ENCODE measurements at places on chromosomes 1 and 21.

DNA sequence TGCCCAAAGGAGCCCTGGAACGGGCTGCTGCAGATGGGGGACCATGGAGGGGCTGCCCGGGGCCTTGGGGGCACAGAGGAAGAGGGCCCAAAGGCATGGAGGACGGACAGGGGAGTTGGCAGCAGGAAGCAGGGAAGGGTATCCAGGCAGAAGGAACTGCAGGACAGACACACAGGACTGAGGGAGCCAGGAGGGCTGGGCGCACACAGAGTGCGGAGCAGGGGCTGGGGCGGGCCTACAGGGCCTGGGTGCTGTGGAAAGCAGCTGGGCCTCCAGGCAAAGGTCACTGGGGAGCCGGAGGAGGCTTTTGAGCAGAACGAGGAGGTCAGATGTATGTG, 28.1 kb downstream of the KRTAP10-1 start:
- DNase-seq, result no peak

GRCh38 chr1:81490614-81491013, 310.1 kb upstream of the ADGRL2 start:
- DNase-seq, result no peak

- no peak for DNase-seq
Observed at GRCh38 chr1:107378866-107379265, 238.0 kb downstream of the NTNG1 start.

GRCh38 chr1:6343506-6344405, 49.8 kb downstream of the ACOT7 start:
- DNase-seq, result peak; percentile 86

- no peak for DNase-seq
Observed at GRCh38 chr1:232440325-232441035, 189.5 kb downstream of the SIPA1L2 start.

- no peak for DNase-seq
Observed at GRCh38 chr1:6392809-6393399, 663 bp downstream of the ACOT7 start.

DNA sequence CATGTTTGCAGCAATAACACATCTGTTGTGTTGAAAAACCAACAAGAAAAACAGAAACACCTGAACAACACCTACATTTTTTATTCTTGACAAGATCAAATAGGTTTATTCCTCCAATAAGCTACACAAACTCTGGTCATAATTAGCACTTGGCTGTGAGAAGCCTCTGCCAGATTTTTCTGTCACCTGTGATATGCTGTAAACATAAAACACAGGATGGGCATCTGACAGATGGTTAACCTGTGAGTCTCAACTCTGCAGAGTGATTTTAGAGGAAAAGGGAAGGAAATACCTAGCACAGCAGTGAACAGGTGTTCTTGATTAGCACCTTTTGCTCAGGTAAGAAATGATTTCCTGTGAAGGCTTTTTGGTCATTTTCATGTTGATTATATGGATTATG, 175.4 kb upstream of the COA6 start:
- no peak for DNase-seq

DNA sequence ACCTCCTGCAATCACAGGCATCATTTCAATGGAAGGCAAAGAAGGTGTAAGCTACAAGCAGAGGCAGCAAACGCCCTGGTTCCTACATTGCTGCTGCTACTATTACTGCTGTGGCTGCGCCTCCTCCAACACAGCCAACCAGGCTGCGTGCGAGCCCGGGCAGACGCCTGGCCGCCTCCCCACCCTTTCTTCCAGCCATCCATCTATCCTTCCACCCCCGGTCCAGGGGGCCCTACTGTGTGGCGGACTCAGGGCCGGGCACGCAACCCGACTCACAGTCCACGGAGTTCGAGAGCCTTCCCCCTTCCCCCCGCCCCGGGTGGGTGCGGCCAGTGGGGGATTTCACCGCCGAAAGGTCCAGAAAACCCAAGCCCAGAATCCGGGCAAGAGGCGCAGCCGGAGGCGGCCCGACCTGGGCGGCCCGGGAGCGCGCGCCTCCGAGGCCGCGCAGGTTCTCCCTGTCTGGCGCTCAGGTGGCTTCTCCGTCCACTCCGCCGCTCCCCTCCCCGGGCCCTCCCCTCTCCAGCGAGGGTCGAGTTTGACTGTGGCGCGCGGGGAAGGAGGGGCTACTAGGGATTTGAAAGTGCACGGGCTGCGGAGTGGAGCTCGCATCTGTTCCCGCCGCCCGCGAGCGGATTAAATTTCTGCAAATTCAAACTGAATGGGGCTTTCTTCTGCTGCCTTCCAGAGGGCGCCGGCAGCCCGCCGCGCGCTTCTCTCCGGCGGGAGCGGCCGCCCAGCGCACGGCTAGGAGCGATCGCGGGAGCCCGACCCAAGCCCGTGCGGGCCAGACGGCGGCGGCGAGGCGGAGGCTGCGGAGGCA, at the start of gene HUNK:
HUNK (plus strand) TSS at position 569 of the 823 bp plus-strand sequence. CDS start 655 bp downstream, outside the sequence.
- DNase-seq, result no peak

DNA sequence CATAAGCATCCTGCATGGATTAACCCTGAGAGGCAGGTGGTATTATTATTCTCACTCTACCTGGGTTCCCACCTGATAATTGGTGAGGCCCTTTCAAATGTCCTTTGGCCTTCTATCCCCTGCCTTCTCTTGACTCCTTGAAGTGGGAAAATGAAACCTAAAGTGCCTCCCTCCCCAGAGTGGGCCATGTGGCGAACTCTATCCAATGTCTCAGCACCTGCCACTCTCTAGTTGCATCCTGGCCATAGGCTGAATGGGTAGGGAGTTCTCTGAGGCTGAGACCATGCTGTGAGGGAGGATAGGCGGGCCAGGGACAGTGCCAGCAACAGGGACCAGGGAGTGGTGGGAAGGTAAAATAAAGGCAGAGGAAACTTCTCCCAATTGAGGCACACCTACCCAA, 35.3 kb downstream of the ELF3 start:
- no peak for DNase-seq

GRCh38 chr21:43193651-43194302, 25.0 kb downstream of the CRYAA start:
- peak; percentile 72 for DNase-seq

DNA sequence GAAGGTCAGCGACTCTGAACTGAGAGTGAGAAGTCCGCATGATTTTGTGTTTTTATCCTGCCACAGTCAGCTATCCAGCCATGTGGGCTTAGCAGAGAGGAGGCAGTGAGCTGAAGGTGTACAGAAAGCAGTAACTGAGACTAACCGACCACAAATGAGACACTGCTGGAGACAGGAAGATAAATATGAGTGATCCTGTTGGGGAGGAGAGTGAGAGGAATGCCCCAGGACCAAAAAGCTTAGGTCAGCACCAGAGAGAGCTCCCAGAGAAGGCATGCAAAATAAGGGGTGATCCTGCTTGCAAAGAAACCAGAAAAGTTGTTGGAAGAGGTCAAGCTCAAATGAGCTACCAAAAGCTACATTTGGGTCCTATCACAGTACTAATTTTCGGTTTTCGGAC, 63.7 kb downstream of the HLCS start:
- no peak for DNase-seq

DNA sequence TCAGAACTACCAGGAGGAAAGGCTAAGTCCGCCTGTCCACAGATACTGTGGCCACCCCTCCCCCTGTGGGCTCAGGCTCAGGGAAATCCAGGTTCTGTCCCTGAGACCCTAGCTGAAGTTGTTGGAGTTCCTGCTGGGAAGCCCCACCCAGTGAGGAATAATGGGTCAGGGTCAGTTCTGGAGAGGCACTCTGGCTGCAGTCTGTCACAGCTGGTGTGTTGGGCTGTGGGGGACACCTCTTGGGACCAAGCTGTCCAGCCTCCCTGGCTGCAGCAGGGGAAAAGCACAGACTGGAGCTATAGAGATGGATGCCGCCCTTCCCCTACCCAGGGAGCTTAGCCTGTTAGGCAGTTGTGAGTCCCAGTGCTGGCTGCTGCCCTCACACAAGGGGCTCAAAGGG, 65.1 kb upstream of the RGS21 start:
- no peak for DNase-seq

GRCh38 chr1:93734999-93735398, 53.4 kb upstream of the BCAR3 start:
- no peak for DNase-seq

DNA sequence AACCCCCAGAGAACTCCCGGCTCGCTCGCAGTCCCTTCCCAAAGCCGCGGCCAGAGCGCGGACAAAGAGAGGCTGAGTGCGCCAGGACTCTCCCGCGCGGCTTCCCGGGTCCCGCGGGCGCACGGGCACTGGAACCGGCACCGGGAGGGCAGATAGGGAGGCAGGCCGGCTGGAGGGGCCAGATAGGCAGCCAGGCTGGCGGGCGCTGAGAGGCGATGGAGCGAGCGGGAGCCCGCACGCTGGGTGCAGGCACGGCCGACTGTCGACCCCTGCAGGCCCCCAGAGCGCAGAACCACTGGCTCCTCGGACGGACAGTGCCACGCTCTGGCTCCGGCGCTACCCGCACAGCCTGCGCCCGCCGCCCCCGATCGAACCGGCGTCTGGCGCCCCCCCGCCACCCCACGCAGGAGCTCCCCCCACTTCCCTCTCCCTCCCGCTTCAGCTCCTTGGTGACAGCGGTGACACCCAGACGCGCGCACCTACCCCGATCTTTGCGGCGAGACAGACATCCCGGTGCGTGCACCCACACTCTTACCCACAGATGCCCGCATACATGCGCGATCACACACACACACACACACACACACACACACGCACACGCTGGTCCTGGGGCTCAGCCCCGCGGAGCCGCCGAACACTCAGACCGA, 534 bp downstream of the SLC6A9 start:
- DNase-seq, result no peak

- DNase-seq, result no peak
Observed at GRCh38 chr1:8267307-8267706, 50.6 kb upstream of the SLC45A1 start.

GRCh38 chr1:82598337-82598736, 797.6 kb downstream of the ADGRL2 start:
- DNase-seq, result no peak

- no peak for DNase-seq
Observed at GRCh38 chr1:174953285-174954072, 46.3 kb upstream of the CACYBP start.

DNA sequence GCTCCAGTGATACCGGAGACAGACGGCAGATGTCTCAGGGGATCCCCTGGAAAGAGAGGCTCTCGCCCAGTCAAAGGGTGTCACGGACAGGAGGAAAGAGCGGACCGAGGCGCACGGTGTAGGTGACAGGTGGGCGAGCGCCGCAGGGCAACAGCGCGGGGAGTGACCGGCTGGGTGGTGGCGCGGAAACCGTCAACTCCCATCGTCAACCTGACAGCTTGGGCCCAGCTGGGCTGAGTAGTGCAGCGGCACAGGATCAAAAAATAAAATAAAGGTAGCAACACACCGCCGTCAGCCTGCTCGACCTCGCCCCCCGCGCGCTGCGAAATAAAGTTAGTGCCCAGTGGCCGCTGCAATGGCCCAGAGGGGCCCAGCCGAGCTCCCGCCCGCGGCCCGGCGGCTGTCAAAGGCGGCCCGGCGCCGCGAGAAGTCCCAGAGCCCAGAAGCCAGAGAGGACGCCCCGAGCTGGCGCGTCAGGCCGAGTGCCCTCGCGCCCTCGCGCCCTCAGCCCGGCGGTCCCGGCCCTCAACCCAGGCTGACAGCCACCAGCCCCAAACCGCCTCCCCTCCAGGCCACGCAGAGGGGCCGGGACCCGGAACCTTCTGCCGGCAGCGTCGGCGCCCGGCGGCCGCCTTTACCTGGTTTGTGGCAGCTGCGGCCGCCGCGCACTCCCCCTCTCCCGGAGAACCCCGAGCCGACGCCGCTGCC, at the start of gene LYST:
LYST (minus strand) TSS at position 702 of the 708 bp plus-strand sequence. CDS start 36,489 bp downstream, outside the sequence.
- DNase-seq, result peak; percentile 22

DNA sequence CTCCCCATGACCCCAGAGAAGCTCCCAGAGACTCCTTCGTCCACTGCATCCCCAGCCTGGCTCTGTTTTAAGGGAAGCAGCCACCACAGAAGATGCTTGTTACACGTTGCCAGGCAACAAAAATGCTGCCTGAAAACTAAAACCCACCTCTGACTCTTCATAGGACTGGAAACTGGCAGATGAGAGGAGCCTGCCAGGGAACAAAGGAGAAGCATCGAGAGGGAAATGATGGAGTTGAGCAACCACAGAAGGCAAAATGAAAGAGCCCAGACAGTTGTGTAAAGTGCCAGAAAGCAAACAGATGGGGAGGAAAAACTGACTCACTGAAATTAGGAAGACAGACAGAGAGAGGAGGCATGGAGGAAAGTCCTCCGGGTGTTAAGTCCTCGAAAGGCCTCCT, 118.4 kb downstream of the KCNN3 start:
- no peak for DNase-seq

GRCh38 chr1:38451541-38451993, 405.0 kb upstream of the POU3F1 start:
- DNase-seq, result peak; percentile 75

- DNase-seq, result no peak
Observed at GRCh38 chr1:51957618-51958017, 32.9 kb downstream of the RAB3B start.

DNA sequence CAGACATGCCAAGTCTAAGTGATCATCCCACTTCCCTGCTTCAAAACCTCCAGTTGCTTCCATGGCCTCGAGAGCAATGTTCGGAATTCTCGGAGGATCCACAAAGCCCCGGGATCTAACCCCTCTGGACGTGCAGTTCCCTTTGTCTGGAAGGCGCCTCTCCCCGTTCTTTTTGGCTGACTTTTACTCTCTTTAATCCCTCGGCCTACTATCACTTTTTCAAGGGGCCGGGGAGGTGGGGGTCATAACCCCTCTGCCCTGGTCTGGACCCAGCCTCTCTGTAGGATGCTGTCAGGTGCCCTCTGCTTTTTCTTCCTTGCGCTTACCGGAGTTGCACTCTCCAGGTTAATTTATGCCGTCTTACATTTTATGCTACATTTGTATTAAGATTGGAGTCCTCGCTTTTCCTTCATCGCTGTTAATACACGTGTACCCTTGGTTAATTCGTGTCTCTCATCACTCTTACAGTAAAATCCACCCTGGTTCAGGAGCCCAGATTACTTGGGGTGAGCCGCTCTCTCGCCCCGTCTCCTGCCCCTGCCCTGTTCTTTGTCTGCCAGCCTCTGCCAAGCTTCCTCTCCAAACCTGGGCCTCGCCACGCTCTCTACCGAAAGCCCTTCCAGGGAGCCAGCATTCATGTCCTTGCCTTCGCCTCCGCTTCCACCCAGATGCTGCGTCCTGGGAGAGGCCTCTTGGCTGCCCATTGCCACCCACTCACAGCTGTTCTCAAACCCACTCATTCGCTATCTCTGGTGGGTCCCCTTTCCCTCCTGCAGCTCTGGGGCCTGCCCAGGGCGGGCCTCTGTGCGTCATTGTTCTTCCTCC, 448.6 kb downstream of the CAMTA1 start:
- DNase-seq, result no peak

- no peak for DNase-seq
Observed at GRCh38 chr1:222522105-222522915, 25.6 kb downstream of the HHIPL2 start.

DNA sequence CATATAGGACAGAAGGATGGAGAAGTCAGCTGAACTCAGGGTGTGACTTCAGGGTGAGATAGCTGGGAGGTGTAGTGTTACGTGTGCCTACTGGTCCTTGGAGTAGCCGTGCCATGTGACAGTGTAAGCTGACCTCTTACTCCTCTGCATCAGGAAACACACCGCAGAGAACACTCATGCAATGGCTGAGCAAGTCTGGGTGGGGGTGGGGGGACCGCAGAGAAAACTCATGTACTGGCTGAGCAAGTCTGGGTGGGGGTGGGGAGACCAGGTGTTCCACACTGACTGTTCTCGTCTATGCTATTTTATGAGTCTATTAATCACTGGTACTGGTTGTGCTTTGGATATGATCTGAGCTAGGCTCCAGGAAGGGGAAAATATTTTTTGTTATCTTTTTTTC, 233.1 kb downstream of the PAPPA2 start:
- DNase-seq, result no peak

- DNase-seq, result peak; percentile 58
Observed at GRCh38 chr1:64242895-64243756, 39.7 kb downstream of the UBE2U start.

Measured in kidney capillary endothelial cell (primary cell).